ENCODE measurements at places on chromosomes 2 and 18. TPM values are rescaled to one million over a fixed set of nuclear protein-coding genes. Genes with fewer than 3 reads are reported as not detected.

GRCh38 chr2:33086400-33087015 is 139.8 kb downstream of the LTBP1 start:
- no peak overlapping the region for H3K27ac ChIP-seq
- no peak overlapping the region for H3K4me3 ChIP-seq
- DNase-seq, result no peak
- H3K27me3 ChIP-seq, result peaks cover 1% of the 10 kb centered on the region
- peaks cover 16% of the 10 kb centered on the region for H3K4me1 ChIP-seq

VWC2L gene
- total RNA-seq, result not detected

GRCh38 chr2:111702804-111703196 is 181.2 kb downstream of the ANAPC1 start:
- DNase-seq, result no peak
- peaks cover 58% of the 10 kb centered on the region for H3K4me1 ChIP-seq
- H3K36me3 ChIP-seq, result no peaks in the 10 kb centered on the region
- no peak overlapping the region for H3K27ac ChIP-seq

DNA sequence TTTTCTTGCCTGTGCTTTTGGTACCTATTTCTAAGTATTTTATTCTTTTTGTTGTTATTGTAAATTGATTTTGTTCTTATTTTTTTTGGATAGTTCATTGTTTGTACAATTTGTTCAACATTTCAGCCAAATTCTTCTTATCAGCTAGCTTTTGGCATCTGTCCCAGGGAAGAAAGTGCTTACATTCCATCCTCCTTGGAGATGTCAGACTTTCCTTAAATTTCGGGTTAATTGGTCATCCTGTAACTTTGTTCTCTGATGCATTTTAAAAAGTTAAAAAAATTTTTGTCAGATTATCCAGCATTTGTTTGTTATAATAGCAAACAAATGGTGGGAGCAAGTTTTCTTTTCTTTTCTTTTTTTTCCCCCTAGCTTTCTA is 60.3 kb downstream of the PTH2R start:
- H3K27ac ChIP-seq, result no peak overlapping the region
- H3K4me1 ChIP-seq, result no peaks in the 10 kb centered on the region
- no peaks in the 10 kb centered on the region for H3K27me3 ChIP-seq
- no peaks in the 10 kb centered on the region for H3K36me3 ChIP-seq

MOGAT1 gene
- not detected for total RNA-seq

GRCh38 chr2:25331686-25332365 is 9.9 kb downstream of the DNMT3A start:
- H3K27ac ChIP-seq, result no peak overlapping the region
- peaks cover 10% of the 10 kb centered on the region for H3K36me3 ChIP-seq
- no peaks in the 10 kb centered on the region for H3K4me1 ChIP-seq
- H3K4me3 ChIP-seq, result no peak overlapping the region
- DNase-seq, result no peak

- H3K27ac ChIP-seq, result peak overlapping the region; percentile 49
- H3K36me3 ChIP-seq, result no peaks in the 10 kb centered on the region
- H3K4me3 ChIP-seq, result peak overlapping the region; percentile 95
- H3K4me1 ChIP-seq, result peaks cover 39% of the 10 kb centered on the region
- DNase-seq, result no peak
Measured at GRCh38 chr2:118013221-118013723, 598 bp downstream of the CCDC93 start.

DNA sequence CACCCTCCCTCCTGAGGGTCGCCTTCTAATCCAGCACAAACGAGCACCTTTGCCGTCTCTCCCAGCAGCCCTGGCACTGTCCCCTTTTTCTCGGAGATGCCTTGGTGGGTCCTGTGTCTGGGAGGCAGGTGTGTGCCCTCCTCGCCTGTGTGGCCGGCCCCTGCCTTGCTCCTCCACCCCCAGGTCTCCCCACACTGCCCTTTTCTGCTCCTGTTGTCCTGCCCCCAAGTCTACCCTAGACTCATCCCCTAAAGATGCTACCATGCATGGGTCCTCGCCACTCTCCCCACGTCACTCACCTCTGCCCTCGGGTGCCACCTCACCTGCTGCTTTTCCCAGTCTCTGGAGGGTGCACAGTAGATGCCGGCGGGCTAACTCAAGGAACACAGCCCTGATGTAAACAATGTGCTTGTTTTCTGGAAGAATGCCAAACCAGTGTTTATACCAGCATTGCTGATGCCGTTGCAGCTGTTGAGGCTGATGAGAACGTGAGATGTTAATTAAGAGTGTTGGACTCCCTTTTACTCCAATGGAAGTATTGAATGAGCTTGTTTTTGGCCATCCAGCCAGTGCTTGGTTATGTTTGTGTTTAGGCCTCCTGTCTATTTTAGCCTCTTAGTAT is 223.1 kb downstream of the AGAP1 start:
- no peak overlapping the region for H3K4me3 ChIP-seq
- H3K36me3 ChIP-seq, result no peaks in the 10 kb centered on the region
- H3K4me1 ChIP-seq, result 0 out of 2 replicates have a peak, but pooled peaks cover 4% of the 10 kb centered on the region
- no peaks in the 10 kb centered on the region for H3K27me3 ChIP-seq
- no peak for DNase-seq

GRCh38 chr2:46909771-46910419 is 5.7 kb downstream of the MCFD2 start:
- H3K4me3 ChIP-seq, result peak overlapping the region; percentile 17
- peaks cover 2% of the 10 kb centered on the region for H3K27me3 ChIP-seq
- H3K36me3 ChIP-seq, result peaks cover 81% of the 10 kb centered on the region

- H3K4me3 ChIP-seq, result peak overlapping the region; percentile 21
- peaks cover 13% of the 10 kb centered on the region for H3K27me3 ChIP-seq
- DNase-seq, result peak; percentile 16
- H3K4me1 ChIP-seq, result peaks cover 19% of the 10 kb centered on the region
- no peak overlapping the region for H3K27ac ChIP-seq
Measured at GRCh38 chr2:119389615-119390306, 23.0 kb downstream of the DBI start.

SLC5A7 gene
- total RNA-seq, result not detected

DNA sequence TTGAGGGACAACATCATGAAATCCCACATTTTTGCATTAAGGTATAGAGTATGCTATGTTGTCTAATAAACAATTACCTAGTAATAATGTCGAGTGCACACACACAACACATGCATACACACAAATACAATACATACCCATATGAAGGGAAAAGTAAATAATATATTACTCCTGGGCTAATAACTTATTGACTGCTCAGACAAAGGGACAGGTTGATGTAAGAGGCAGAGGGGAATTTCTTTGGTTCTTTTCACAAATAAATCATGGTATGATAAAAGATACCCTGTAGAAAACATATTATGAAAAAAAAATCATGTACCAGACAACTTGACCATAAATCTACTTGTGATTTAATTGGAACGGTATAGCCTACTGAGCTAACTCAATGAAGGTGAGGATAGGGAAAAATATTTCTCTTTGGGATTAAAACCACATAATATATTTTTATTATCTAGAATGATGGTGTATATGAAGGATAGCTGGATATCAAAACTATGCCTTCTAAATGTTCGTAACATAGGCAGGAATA is 398.7 kb upstream of the LRRTM4 start:
- H3K27ac ChIP-seq, result no peak overlapping the region
- H3K4me3 ChIP-seq, result no peak overlapping the region
- H3K27me3 ChIP-seq, result no peaks in the 10 kb centered on the region
- H3K36me3 ChIP-seq, result no peaks in the 10 kb centered on the region
- no peak for DNase-seq

DNA sequence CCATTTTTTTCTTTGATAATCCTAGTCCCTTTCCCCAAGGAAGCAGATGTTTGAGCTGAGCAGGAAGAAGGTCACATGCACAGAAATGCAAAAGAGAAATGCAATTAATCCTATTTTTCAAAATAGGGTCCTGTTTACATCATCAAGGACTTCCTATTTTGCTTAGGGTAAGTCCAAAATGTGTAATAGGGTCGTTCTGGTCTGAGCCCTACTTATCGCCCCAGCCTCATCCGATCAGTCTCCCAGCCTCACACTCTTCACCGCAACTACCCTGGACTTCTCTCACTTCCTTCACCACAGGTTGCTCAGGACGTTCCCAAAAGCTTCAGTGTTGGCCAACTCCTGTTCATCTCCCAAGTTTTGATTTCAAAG is 32.8 kb downstream of the FOSL2 start:
- DNase-seq, result no peak
- peaks cover 37% of the 10 kb centered on the region for H3K4me1 ChIP-seq
- no peak overlapping the region for H3K27ac ChIP-seq

DNA sequence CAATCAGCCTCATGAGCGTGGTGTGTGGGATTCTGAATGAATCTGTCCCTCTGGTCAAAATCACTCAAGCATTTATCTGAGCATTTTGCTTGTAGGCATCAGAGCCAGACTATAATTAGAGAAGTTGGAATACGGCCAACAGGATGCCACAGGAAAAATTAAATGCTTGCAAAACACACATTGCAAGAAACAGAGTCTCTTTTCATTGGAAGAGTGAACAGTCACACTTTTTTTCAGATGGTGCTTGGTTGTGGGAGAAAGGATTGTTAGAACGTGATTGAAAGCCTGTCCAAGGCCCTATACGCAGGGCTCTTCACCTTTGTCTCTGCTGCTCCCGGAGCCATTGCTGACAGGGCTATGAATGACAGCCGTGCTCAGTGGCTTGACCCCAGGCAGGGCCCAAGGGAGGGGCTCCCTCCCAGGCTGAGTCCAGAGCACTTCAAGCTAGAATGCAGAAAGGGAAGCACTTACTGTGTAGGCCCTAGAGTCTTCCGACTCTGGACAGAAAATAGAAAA is 59.8 kb downstream of the SNTG2 start:
- H3K27me3 ChIP-seq, result no peaks in the 10 kb centered on the region
- H3K4me3 ChIP-seq, result no peak overlapping the region
- no peak overlapping the region for H3K27ac ChIP-seq
- DNase-seq, result no peak
- no peaks in the 10 kb centered on the region for H3K36me3 ChIP-seq

GRCh38 chr2:27811768-27812167 is 40.2 kb downstream of the MRPL33 start:
- H3K4me3 ChIP-seq, result no peak overlapping the region
- no peak for DNase-seq
- H3K4me1 ChIP-seq, result peaks cover 54% of the 10 kb centered on the region
- H3K27me3 ChIP-seq, result no peaks in the 10 kb centered on the region
- H3K36me3 ChIP-seq, result no peaks in the 10 kb centered on the region

DNA sequence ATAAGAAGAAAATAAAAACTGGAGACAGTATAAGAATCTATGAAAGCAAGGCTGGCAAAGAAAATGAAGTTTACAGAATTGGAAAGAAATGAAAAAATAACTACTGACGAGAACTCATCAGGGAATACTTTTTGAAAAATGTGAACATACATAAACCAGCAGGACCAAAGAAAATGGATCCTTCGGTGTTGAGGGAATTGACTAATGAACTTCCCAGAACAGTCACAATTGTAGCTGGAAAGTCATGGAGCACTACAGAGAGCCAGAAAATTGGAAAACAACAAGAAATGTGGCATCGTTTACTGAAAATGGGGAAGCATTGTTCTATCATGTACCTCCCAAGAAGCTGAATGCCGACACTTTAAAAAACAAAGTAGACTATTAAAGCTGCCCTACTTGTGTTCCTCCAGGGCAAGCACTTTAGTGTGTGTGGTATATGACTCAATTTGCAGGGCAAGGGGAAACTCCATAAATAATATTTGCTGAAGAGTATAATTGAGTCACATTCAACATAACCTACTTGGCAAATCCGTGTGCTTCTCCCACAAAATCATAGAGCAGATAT is 1221.6 kb upstream of the NRXN1 start:
- DNase-seq, result no peak
- H3K4me1 ChIP-seq, result peaks cover 5% of the 10 kb centered on the region
- no peak overlapping the region for H3K27ac ChIP-seq
- H3K36me3 ChIP-seq, result no peaks in the 10 kb centered on the region
- H3K4me3 ChIP-seq, result no peak overlapping the region
- no peaks in the 10 kb centered on the region for H3K27me3 ChIP-seq

GRCh38 chr2:106885971-106886915 is at the start of gene ST6GAL2:
Gene ST6GAL2 (minus strand): TSS chr2:106886167. CDS start chr2:106843977, 42,190 bp downstream.
- H3K36me3 ChIP-seq, result no peaks in the 10 kb centered on the region
- peak within 1 kb of the TSS; percentile 79 for H3K4me3 ChIP-seq

GRCh38 chr2:33034784-33035183 is 88.0 kb downstream of the LTBP1 start:
- H3K4me3 ChIP-seq, result peak overlapping the region; percentile 82
- no peaks in the 10 kb centered on the region for H3K36me3 ChIP-seq
- peak; percentile 47 for DNase-seq
- no peak overlapping the region for H3K27ac ChIP-seq
- H3K27me3 ChIP-seq, result peaks cover 1% of the 10 kb centered on the region
- H3K4me1 ChIP-seq, result peaks cover 37% of the 10 kb centered on the region

SKA1 gene
- total RNA-seq, result 16.2 TPM

GKN2 gene
- total RNA-seq, result not detected

DNA sequence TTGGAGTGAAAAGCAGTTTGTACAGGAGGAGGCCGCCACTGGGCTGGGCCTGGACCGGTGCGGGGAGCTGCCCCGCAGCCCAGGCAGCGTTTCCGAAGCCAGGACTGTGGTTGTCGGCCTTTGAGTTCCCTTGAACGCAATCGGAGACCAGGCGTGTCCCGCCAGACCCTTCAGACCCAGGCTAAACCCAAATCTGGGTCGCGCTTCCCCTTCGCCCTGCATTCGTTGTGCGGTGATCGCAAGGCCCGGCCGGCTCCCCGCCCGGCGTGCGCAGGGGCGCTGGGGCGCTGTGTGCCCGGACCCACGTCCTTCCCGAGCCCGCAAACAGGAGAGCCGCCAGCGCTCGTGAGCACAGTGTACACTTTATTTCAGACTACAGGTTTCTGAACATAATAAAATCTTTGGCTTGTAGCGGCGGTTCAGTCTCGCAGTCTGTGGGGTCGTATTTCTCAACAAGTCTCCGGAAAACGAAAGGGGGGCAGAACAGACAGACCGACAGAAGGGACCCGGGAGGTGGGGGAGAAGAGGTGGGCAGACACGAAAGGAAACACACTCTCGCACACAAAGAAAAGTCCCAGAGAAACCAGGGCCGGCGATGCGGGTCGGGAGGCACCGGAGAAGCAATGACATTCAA is 5.5 kb downstream of the EN1 start:
- DNase-seq, result no peak
- no peak overlapping the region for H3K27ac ChIP-seq
- H3K27me3 ChIP-seq, result peaks cover 52% of the 10 kb centered on the region

DNA sequence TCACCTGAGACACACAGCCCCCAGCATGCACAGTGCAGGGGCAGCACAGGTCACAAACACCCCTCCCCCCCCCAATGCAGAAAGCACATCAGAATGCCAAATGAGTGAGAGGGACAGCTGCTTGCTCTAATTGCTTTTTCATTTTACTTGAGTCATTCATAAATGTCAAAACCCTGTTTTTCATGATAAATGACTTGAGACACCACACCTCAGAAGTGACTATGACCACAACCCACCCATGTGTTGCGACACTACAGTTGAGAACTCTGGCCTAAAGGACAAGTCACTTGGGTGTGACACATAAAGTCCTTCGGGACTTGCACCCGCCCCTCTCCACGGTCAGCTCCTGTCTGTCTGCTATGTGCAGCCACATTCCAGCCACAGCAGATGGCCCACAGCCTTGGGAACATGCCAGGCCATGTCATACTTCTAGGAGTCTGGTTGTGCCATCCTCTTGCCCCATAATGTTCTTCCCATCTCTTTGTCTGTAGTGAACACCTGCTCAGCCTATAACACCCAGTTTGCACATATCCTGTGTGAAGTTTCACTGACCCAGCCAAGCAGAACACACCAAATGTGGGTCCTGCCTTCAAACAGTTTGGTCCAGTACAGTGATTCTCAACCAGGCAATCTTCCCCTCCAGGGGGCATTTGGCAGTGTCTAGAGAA is 30.2 kb upstream of the RIOK3 start:
- DNase-seq, result peak; percentile 65
- peaks cover 11% of the 10 kb centered on the region for H3K4me1 ChIP-seq
- no peaks in the 10 kb centered on the region for H3K27me3 ChIP-seq
- 0 out of 2 replicates have a peak, but pooled peaks cover 10% of the 10 kb centered on the region for H3K36me3 ChIP-seq
- no peak overlapping the region for H3K4me3 ChIP-seq

HOXD10 gene
- total RNA-seq, result 13.8 TPM

DLGAP1 gene
- 0.42 TPM for total RNA-seq
